ENCODE measurements at places on chromosomes 1 and 21.

GRCh38 chr1:34050709-34051485 lies 114.1 kb downstream of the CSMD2 start:
- DNase-seq = no peak

DNA sequence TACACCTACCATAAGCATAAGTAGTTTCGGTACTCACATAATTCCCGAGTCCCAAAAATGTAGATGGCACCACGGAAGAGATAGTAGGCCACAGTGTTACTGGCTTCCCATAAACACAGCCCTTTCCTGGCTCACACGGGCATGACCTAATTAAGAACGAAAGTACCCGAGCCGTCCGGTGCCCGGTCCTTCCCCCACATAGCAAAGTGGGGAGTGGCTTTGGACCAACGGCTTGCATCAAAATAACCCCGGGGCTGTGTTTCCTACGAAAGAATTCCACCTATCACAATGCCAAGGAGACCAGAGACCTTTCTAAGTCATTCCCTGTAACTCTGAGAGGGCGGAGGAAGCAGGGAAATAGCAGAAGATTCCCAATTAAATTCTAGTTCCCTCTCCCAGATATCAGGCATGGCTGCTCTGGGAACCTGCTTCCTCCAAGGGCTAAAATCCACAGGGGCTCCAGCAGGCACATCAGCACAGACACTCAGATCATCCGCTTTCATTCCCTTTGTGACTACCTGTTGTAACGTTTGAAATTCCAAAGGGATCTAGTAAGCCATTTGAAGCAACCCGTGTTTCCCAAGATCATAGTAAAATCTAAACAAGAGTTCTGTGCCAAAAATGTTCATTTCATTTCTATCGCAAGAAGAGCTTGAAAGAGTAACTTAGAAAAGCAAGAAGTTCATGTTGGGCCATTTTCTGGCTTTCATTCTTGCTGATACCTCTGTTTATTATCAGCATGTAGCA lies at the start of gene TMPRSS3:
TSS of gene TMPRSS3 (minus strand) at position 148 of the 747 bp plus-strand sequence. CDS start 635 bp downstream, outside the sequence.
- DNase-seq = no peak

DNA sequence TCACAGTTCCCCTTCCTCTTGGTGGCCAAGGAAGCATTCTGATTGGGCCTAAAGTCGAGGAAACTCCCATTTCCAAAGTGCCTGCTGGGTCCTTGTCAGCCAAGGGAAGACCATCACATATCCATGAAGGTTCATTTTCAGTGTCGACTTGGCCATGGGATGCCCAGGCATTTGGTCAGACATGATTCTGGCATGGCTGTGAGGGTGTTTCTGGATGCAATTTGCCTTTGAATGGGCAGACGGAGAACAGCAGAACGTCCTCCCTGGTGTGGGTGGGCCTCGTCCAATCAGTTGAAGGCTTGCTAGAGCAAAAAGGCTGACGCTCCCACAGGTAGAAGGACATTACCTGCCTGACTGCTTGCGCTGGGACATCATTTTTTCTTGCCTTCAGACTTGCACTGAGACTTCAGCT lies 48.3 kb upstream of the LBR start:
- DNase-seq = no peak

DNA sequence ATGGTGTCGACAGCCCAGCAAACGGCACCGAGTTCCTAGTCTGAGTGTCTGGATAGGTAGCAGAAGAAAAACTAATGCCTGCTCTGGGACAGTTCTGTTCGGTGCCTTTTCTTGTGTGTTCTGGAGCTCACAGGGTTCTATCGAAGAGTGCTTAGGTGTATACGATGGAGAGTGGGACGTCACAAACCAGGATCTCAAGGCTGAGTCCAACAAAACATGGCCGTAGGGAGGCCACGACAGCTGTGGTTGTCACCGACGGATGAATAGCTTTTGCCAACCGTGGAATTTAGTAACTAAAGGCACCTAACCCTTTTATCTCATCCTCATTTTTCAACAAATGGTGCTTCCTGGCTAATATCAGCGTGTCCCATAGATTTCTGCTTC lies 635 bp upstream of the SYNJ1 start:
- DNase-seq = no peak

GRCh38 chr1:94282143-94282711 lies 44.8 kb upstream of the ARHGAP29 start:
- no peak for DNase-seq

- DNase-seq = no peak
Observed at GRCh38 chr1:46769028-46769740, 29.7 kb upstream of the CYP4B1 start.

- no peak for DNase-seq
Observed at GRCh38 chr1:74637296-74637695, 36.3 kb downstream of the ERICH3 start.

- DNase-seq = no peak
Observed at GRCh38 chr1:70504821-70505193, 93.7 kb downstream of the CTH start.

- DNase-seq = no peak
Observed at GRCh38 chr1:229243638-229244037, 27.3 kb upstream of the RAB4A start.

GRCh38 chr1:29711582-29712283 lies 475.4 kb downstream of the PTPRU start:
- no peak for DNase-seq

DNA sequence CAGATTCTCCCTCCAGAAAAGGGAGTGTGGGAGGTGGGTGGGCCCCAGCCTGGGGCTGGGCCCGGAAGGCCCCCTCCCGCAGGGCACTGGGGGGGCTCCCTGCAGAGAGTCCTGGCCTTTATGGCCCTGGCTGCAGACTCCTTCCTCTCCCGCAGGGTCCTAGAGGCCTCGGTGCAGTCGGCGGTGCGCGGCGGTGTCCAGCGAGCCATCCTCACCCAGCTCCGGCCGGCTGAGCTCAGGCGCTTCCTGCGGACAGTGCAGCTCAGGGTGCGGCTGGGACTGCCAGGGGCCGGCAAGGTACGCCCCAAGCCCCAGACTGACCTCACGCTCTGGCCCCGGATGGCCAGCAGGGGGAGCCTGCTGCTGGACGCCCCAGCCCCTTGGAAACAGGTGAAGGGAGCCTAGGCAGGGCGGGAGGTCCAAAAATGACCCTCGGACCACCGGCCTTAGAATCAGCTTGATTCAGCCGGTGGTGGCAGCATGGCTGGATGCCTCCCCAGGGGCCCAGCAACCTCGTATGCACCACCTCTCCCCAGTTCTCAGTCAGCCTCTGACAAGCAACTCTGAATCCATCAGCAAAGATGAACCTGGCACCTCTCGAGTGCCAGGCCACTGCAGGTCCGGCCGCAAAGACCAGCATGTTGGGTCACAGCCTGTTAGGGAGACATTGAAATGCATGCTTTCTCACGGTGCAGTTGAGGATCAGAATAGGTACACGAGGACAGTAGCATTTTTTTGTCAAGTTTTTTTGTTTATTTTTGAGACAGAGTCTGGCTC lies 20.6 kb downstream of the MTHFR start:
- peak; percentile 27 for DNase-seq

Measured in stimulated activated CD4-positive, alpha-beta T cell treated with anti-CD3 and anti-CD28 coated beads, Interleukin-15, amount 100 ng/mL, for 1 hour (primary cell).